ENCODE measurements at places on chromosomes 1 and 21. TPM values are rescaled to one million over a fixed set of nuclear protein-coding genes. Genes with fewer than 3 reads are reported as not detected.

DNA sequence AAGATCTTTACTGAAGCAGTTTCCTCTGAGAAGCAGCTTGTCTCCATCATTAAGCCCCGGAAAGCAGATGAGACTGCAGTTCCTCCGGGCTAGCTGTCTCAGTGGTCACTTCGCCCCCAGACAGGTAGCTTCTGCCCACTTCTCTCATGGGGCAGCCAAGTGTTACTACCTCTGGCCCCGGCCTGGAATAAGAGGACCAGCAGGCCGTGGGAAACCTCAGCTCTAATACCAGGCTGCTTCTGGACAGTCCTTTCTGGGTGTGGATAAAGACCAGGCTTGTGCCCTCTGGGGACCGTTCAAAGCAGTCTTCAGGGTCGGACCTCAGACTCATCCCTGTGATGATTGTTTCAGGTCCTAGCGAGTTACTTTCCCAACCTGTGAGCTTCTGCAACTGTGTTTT lies 54.8 kb downstream of the RUNX3 start:
- DNase-seq, result no peak

DNA sequence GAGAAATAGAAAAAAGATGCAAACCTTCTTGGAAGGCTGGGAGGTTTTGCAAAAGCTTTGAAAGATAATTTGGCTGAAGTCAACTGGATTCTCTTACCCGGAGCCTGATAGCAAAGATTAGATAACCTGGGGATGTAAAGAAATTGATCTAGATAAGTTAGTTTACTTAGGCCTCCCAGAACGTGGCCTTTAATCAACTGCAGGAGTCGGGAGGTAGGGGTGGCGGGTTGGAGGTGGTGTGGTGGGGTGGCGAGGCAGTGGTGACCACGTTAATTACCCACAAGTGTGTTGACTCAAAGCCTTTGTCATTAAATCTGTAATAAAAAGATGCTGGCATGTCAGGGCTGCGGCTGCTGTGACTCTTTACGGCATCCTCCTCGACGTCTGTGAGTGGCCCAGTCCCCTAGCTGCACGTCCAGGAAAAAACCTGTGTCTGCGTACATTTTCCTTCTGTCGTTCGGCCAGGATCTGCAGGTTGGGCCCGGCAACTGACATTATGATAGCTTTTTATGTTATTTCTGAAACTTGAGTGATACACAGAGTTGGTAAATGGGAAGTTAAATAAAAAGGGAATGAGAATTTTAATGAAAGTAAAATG lies 51.1 kb upstream of the B3GALT2 start:
- DNase-seq, result no peak

GRCh38 chr1:116365353-116365780 lies 7.7 kb upstream of the ATP1A1 start:
- DNase-seq, result no peak

- DNase-seq, result no peak
Measured at GRCh38 chr1:14919289-14919688, 234.3 kb upstream of the TMEM51 start.

The GPX7 gene
- polyA plus RNA-seq, result 83.7 TPM

DNA sequence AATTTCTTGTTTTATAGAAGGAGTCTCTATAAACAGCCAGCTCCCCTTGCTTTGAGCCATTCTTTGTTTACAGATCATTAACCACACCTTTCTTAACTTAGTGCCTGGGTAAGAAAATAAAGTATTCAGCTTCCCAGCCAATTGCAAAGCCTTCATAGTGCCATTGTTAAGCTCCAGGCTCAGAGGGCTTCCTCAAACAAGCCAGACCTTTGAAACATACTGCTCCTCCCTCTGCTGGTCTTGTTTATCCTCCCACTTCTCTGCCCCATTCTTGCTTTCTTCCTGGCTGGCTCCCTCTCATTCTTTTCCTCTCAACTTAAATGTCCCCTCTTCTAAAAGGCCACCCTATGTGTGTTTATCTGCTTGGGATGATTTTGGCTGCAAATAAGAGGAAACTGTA lies 319.4 kb upstream of the ST6GALNAC5 start:
- no peak for DNase-seq

GRCh38 chr1:3350506-3351261 lies 103.8 kb upstream of the ARHGEF16 start:
- DNase-seq, result no peak

The DNAI4 gene
- 13.3 TPM for polyA plus RNA-seq

The UMODL1 gene
- polyA plus RNA-seq, result 0.33 TPM

DNA sequence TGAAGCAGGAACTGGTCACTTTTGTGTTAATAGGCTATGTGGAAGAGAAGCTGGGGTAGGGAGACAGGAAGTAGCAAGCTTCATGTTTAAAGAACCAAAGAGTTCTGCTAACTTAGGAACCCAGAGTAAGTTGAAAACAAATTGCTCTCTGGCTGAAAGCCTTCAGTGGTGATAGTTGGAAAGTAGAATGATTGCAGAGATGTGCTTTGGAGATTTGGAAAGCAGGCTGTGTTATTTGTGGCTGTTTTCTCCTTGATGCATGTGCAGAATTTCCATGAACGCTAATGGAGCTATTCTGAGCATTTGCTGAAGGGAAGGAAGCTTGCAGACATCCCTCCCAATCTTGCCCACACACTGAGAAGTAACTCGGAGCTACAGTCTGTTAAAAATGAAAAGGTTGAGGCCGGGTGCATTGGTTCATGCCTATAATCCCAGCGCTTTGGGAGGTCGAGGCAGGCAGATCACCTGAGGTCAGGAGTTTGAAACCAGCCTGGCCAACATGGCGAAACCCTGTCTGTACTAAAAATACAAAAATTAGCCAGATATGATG lies 45.7 kb downstream of the TCEANC2 start:
- DNase-seq, result no peak

GRCh38 chr1:119679223-119679622 lies 31.2 kb upstream of the ZNF697 start:
- DNase-seq, result no peak

The OVAAL gene
- polyA plus RNA-seq, result not detected

DNA sequence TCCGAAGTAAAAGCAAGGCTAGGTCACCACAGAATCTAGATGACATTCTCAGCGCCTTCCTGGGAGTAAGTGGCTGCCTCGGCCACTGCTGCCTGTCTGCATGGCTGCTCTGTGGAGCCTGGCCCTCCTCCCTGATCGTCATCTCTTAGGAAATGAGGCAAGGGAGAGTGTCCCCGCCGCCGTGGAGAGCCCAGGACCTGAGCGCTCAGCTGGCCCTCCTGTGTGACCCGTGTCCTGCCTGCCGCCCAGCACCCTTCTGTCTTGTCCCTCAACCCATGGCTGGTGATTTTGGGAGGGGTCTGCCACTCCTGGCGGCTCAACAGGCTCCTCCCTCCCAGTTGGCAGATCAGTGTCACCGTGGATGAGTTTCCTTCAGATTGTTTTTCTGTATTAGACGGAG lies 156.4 kb upstream of the COL6A1 start:
- DNase-seq, result no peak

DNA sequence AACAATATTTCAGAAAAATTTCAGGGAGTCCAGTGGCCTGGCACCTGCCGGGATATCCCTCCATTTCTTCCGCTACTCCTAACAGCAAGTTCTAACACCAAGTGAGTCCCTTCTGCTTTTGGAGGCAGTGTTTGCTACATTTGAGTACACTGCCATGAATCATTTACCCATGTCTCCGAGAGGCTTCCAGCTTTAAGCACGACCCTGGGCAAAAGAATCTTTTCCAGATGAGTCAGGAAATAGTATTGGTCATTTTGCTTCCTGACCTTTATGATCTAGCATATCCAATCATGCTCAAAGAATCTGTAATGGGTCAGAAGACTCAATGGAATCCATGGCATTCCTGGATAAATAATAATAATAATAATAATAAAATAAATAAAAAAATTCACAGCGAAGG lies 60.7 kb upstream of the FMN2 start:
- DNase-seq, result no peak

GRCh38 chr1:18751425-18751824 lies 108.0 kb downstream of the TAS1R2 start:
- DNase-seq, result no peak

DNA sequence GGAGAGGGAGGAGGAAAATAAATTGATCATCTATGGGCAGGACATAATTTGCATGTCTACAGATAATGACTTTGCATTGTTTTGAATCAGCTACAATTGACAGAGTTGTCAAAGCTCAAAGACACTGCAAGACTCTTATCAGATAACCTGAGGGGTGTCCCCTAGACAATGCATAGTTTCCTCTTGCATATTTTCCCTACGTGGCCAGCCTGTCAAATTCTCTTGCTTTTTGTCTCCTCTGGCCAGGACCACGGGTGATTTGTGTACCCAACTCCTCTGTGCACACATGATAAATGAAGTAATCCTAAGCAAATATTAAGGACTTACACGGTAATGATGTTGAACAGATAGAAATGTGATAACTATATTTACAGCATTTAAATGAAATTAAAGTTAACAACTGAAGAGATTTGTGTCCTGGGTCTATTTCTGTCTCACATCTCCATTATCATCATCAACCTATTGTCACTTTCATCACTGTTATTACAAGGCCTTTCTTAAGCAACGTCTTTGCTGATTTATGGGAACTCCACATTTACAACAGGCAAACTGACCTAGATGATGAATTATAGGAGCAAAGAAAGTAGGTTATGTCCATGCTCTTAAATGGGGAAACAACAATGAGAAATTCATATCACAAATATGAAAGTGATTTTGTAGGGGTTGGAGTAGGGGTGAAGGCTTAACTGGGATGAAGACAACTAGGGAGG lies 18.8 kb downstream of the BATF3 start:
- DNase-seq, result no peak

- no peak for DNase-seq
Measured at GRCh38 chr21:33063375-33063883, 6.5 kb upstream of the OLIG1 start.

The INPP5B gene
- 27.1 TPM for polyA plus RNA-seq

GRCh38 chr1:65346190-65346589 lies 36.8 kb downstream of the DNAJC6 start:
- no peak for DNase-seq

The COL6A1 gene
- polyA plus RNA-seq, result 261 TPM

The DFFA gene
- polyA plus RNA-seq, result 43.1 TPM

Data from right lung (tissue), 10 donors.